Stromal cell of bone marrow (primary cell): ENCODE measurements at places on chromosomes 4 and X.

DNA sequence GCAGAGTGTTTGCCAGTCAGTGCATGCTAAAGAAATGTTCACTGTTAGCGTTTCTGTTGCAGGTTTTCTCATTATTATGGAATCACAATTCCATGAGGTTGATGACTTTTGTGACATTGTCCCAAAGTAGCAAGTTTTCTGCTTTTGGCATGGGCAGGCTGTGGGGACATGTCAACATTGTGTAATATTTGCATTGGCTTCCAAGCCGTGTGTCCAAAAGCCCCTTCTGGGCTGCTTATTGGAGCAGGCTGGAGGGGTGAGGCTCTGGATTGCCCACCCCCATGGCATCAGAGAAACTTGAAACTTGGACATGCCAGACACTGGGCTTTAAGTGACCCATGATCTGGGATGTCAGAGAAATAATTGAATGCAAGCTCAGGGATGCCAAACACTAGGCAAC lies 90.7 kb downstream of the RTL9 start:
- no peak for DNase-seq

DNA sequence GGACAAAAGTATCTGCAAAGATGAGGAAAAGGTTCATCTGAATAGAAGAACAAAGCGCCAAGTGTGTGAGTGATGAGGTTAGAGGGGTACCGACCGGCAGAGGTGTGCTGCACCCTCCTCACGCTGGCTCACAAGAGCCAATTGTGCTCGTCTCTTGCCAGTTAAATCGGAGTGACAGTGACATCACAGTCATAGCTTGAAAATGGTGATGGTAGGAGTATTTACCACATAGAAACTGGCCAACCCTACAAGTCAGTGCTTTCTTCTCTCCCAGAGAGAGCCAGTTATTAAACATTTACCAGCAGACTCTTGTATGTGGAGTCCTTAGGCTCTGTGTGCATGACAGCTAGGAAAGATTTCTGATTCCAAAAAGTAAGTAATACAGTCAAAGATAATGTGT lies 32.4 kb downstream of the CLDN22 start:
- no peak for DNase-seq

GRCh38 chr4:141802333-141802732 lies 165.9 kb downstream of the IL15 start:
- DNase-seq = no peak

DNA sequence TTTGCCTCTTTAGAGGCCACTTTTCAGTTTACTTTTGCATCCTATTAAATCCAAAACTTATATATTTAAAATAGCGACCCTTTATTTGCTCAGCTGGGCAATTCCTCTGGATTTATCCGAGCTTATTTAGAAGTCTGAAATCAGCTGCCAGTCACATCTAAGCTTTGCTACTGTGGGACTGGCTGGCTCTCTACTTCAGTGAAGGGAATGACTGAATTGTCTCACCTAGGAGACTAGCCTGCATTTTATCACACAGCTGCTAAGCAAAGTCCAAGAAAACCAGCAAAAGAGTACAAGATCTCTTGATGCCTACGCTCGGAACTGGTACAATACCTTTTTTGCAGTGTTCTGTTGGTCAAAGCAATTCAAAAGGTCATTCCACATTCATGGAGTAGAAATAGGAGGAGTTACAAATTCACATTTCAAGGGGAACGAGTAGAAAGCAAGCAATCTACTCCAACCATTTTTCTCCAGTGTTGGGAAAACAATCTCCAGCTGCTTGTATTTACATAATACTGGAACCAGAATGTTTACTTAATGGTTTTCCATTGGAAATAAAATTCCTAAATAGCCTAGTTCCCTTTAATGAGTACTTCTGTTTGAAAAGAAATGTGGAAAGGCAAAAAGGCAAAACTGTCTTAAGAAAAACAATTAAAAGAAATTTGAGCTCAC lies 160.2 kb downstream of the MAGEB5 start:
- no peak for DNase-seq

DNA sequence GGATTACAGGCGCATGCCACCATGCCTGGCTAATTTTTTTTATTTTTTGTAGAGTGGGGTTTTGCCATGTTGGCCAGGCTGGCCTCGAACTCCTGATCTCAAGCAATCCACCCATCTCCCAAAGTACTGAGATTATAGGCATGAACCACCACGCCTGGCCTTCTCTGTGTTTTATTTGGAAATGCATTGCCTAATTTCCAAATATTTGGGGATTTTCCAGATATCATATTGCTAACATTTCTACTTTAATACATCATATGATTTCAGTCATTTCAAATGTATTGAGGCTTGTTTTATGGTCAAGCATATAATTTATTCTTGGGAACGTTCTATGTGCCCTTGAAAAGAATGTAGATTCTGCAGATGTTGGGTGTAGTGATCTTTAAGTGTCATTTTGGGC lies 38.8 kb downstream of the FGF2 start:
- DNase-seq = no peak

GRCh38 chr4:158912390-158912789 lies 143.6 kb downstream of the FNIP2 start:
- DNase-seq = no peak

DNA sequence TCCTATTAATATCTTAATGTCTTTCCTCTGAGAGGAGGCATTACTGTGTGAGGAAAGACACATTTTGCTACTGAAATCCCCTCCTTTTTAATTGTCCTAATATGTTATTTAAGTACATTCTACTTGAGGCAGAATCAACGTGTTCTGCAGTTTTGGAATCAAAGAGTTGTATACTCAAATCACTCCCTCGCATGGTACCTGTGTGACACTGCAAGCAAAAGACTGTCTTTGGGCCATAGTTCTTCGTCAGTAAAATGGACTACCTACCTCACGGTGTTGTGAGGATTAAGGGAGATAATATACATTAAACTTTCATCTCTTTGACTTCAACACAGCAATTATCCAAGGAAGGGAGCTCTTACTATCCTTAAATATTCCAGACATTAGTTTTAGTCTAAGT lies 61.5 kb downstream of the TIGD2 start:
- DNase-seq = no peak

GRCh38 chr4:77028246-77028645 lies 47.5 kb downstream of the CCNI start:
- DNase-seq = no peak

DNA sequence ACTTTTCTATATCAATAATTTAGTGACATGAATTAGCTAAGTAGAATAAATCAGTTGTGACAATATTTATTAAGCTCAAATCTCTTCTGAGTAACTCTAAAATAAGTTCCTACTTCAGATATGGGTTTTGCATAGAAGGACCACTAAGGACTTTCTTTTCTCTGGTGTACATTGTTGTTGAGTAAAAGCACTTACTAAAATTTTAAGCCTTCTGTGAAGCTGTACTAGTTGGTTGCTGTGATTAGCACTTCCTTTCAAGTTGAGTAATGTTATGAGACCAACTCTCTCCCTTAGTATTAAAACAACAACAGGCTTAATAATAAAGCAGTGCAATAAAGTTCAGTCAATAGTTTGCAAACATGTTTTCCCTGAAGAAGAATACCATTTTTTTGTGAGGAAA lies 667.4 kb upstream of the NDST4 start:
- DNase-seq = no peak

- DNase-seq = peak; percentile 56
These were observed 788 bp downstream of the SAP30 start for GRCh38 chr4:173371292-173372192.

DNA sequence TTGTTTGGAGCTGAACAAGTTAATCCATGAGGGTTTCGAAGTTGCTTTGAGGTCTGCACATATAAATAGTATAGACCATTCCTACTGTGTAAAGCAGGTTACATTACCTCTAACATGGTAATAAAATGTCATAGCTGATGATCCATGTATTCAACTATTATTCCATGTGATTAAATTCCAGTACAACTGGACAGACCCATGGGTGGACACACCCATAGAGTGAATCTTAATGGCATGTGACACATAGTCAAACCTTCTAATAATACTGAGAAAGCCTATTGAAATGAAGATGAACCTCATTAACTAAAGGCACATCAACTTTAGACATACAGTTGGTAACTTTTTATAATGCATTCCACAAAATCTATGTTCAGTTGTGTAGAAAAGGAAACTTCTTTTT lies 28.5 kb downstream of the FHIP1A start:
- DNase-seq = no peak

DNA sequence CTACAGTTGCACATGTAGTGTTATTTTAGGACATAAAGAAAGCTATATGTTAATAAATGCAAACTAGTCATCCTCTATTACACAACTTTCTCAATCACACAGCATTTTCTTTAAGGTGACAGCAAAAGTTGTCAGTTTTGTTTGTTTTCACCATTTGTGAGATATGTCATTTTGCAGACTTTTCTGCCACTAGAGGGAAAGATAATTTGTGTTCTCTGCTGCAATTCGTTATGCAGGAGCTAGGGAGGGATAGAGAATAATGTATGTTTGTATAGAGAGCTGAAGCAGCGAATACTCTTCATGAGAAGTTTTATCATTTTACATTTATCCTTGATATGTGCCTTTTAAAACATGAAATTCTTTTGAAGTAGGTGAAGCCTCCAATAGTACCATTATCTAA lies 670.6 kb upstream of the ATOH1 start:
- no peak for DNase-seq

- DNase-seq = no peak
These were observed 298.1 kb downstream of the PDGFC start for GRCh38 chr4:156673483-156673882.

DNA sequence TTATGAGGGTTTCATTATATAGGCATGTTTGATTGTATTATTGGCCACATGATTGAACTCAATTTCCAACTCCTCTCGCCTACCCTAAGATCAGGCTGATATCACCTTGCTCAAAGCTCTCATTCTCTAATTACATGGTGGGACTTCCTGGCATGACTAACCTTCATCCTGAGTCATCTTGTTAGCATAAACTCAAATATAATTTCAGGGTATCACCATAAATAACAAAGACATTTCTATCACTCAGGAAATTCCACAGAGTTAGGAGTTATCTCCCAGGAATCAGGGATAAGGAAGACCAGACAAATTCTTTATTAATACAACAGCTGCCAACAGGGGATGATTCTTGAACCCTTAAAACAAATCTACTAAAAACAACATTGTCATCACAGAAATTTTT lies 90.7 kb downstream of the NDST3 start:
- no peak for DNase-seq

GRCh38 chrX:2262668-2263055 lies 238.1 kb downstream of the DHRSX start:
- no peak for DNase-seq

DNA sequence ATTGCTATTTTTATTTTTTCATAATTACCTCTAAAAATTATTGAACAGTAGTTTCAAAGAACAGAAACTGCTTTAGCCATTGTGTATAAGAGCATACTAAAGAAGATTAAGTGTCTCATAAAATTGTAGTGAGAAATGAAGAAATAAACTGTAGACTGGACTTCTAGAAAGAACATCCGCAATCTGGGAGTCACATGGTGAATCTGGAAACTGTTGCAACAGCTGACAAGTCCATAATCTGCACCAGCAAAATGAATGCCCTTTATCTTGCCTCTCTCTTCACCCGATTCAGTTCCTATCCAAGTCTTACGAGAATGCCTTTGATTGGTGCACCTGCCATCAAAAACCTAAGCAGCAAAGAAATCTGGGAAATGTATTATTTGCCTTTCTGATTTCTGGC lies 312.9 kb downstream of the NAF1 start:
- DNase-seq = no peak

- no peak for DNase-seq
These were observed 216.6 kb upstream of the INTU start for GRCh38 chr4:127416115-127416514.
